Tongue (tissue), 3 donors: ENCODE measurements at places on chromosomes 12 and 14.

- DNase-seq: no peak
These were observed 118.2 kb upstream of the GSC start for GRCh38 chr14:94888121-94888520.

DNA sequence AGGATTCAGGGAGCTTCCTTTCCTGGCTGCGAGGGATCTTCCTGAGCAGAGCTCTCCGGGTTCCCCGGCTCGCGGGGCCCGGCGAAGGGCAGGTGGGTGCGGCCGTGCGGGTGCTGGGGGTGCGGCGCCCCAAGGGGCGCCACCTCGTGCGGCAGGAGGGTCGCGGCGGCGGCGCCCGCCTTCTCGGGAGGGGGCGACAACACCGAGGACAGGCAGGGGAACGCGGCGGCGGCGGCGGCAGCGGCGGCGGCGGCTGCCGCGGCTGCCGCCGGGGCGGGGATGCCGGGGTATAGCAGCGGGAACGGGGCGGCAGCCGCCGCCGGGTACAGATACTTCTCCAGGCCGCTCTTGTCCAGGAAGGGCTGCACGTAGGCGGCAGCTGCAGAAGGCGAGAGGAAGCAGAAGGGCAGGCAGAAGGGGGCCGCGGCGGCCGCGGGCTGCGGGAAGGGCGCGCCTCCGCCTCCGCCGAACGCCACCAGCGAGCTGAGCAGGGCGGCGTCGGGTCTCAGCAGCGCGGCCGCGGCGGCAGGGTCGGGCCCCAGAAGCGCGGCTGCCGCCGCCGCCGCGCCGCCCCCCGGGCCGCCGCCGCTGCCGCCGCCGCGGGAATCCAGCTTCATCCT is 2.7 kb downstream of the BHLHE41 start:
- DNase-seq: peak; percentile 59

DNA sequence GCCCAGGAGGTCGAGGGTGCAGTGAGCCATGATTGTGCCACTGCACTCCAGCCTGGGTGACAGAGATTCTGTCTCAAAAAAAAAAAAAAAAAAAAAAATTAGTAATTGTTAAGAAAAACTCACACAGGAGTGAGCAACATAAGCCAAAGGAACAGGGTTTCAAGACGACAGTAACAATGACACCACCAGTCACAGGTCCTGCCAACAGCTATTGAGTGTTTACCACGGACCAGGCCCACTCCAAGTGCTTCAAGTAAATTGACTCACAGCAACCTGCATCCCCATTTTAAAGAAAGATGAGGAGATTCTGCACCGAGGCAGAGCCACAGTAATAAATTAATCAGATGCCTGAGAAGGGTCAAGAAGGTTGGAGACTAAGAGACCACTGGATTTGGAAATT is 194.5 kb downstream of the DPF3 start:
- DNase-seq: no peak

DNA sequence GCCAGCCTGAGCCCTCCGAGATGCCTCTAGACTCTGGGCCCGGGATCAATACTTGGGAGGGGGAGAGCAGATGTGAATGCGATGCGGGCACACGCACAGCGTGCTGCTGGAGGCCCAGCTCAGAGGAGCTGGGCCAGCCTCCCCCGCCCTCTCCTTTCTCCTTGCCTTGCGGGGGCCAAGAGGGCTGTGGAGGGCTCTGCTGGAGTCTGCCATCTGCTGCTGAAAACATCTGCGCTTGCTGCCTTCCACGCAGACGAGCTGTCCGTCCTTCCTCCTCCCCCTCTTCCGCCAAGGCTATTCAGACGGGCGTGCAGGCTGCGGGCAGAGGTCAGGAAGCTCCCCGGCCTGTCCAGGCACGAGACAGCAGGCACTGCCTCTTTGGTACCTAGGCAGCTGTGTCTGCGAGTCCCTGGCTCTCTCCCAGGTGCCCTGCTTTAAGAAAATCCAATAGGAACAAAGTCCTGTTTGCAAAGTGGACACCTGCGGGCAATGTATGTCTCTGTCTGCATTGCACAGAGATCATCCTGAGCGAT is 75.2 kb downstream of the SPRING1 start:
- peak; percentile 76 for DNase-seq

- DNase-seq: no peak
These were observed 41.1 kb downstream of the BRMS1L start for GRCh38 chr14:35867280-35867629.

GRCh38 chr14:69982220-69982839 is 103.1 kb downstream of the SMOC1 start:
- DNase-seq: no peak

GRCh38 chr12:12091977-12092663 is 21.4 kb downstream of the BCL2L14 start:
- no peak for DNase-seq

- peak; percentile 44 for DNase-seq
These were observed 25.0 kb downstream of the ELK3 start for GRCh38 chr12:96218989-96219678.

- no peak for DNase-seq
These were observed 107.5 kb downstream of the ADGRD1 start for GRCh38 chr12:131061041-131061806.

GRCh38 chr14:30445852-30446251 is 113.1 kb upstream of the G2E3 start:
- no peak for DNase-seq

DNA sequence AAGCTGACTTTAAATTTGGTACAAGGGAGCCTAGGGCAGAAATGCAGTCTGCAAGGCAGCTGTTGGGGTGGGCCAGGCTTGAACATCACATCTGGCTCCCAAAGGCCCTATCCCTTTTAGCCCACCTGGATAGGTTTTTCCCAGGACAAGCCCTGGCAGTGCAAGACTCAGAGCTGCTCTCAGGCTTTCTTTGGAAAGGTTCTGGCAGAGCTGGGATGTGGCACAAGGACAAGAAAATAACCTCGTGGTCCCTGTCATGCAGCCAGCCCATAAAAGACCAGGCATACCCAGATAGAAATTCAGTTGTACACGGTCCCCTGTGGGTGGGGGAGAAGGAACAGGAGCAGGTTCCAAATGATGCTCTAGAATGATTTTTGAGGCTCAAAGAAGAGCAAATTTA is 206.9 kb downstream of the TTC7B start:
- DNase-seq: no peak

DNA sequence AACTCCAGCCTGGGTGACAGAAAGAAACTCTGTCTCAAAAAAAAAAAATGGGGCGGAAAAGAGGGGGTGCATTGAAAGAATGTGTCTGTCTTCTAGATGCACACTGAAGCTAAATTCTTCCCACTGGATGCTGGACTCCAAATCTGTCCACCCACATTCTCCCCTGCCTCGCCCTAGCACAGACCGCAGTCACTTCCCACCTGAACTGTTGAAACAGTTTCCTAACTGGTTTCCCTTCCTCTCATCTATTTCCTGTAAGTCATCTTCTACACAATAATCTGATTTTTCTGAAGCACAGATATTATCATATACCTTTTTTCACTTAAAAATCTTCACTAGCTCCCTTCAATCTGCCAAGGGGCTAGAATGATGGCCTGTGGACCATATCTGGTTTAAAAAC is 1.5 kb upstream of the HCAR1 start:
- no peak for DNase-seq
